ENCODE measurements at places on chromosomes 3 and 15.

- DNase-seq = no peak
Observed at GRCh38 chr15:85681386-85681785, 113.3 kb downstream of the KLHL25 start.

- DNase-seq = no peak
Observed at GRCh38 chr3:113794526-113794925, 44.1 kb upstream of the GRAMD1C start.

DNA sequence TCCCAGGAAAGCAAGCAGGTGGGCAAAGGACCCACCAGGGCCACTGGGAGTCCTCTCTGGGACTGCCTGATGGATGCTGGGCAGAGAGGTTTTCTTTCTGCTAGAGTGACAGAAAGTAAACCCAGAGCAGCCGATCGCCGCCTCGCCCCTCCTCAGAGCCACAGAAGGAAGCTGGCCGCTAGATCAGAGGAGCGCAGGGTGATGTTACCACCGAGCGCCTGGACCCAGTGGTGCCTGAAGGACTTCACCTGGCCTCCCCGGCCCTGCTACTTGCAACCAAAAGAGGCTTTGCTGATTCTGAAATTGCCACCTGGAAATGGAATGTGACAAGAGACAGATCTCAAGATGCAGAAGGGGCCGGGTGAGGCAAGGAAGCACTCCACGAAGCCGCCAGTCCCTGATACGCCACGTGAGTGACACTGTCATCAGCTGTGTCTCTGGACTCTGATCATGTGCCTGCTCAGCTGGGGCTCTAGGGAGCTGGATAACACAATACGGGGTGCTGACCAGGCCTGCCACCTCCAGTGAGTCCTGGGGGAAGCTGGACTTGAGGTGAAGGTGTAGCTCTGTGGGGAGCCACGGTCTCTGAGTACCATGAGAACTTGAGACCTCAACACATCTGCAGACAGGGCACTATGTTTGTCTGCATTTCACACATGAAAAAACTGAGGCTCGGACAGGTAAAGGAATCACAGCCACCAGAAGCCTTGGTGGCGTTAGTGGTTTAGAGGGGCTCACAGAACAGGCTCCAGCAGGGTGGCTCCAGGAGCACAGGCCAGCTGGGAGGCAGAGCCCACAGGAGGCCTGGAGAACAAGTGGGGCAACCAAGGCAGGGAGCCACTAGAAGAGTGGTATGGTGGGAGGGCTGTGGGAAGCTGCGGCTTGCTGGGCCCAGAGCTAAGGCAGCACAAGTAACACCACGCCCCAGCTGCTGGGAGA, 137.9 kb upstream of the PRR20G start:
- no peak for DNase-seq

- no peak for DNase-seq
Observed at GRCh38 chr3:53696401-53697172, 149.6 kb downstream of the CHDH start.

DNA sequence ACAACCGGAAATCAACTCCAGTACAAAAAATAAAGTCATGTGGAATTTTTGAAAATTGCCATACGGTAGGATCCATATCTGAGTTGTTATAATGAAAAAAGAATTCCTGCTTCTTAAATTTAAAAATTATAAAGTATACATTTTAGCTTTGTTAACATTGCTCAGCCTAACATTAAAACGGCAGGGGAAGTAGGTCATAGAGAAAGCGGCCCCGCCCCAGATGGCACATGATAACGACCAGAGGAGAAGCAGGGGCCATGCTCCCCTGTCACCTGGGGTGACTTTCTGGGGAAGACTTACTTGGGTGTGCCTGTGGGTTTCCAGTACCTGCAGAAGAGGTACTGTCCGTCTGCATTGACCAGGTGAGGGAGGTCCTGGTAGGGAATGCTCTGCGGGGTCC, 921 bp downstream of the MGLL start:
- DNase-seq = no peak

DNA sequence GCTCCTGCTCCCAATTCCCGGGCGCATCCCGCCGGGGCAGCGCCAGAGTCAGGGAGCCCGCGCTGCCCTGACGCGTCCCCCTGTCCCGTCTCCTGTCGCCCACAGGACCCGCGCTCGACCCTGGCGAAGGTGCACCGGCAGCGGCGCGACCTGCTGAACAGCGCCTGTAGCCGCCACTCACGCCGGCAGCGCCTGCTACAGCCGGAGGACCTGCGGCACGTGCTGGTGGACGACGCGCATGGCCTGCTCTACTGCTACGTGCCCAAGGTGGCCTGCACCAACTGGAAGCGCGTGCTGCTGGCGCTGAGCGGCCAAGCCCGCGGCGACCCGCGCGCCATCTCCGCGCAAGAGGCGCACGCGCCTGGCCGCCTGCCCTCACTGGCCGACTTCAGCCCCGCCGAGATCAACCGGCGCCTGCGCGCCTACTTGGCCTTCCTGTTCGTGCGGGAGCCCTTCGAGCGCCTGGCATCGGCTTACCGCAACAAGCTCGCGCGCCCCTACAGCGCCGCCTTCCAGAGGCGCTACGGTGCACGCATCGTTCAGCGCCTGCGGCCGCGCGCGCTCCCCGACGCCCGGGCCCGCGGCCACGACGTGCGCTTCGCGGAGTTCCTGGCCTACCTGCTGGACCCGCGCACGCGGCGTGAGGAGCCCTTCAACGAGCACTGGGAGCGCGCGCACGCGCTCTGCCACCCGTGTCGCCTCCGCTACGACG, 16.9 kb downstream of the C3orf22 start:
- DNase-seq = no peak

DNA sequence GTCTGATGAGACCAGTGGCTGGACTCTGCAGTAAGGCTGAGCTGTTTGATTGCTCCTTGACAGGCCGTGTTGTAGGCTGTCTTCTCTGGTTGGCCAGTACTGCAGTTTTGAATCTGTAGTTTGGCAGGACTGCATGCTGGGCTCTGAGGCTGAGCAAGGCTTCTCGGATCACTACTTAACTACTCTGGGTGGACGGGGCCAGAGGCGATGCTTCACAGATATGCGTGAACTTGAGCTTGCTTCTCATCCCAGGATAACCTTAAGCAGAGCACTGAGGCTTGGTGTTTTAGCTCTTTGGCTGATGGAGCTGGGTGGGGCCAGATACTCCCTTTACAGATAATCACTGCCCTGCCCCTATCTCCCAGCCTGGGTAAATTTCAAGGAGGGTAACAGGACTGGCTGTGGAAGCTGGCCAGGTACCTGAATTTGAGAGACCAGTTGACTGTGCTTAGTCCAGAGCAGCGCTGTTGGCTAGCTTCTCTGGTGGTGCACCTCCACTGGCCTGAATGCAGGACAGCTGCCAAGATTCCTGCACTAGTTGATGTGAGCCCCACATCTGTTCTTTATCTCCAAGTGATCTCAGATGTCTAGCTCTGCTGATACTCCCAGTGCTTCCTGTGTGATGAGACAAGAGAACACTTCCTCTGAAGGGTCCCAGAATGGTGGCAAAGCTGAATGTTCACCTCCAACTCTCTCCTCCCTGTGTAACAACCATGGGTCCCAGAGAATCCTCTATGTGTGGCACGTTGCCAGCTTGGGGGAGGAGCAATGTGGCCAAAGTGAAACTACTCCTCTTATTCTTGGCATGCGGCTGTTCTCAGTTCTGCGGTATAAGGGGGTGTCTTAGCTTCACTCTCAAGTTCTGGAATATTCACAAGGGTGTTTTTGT, 37.9 kb downstream of the RPL39L start:
- DNase-seq = peak; percentile 52

GRCh38 chr3:155184011-155184410, 103.9 kb downstream of the MME start:
- no peak for DNase-seq

DNA sequence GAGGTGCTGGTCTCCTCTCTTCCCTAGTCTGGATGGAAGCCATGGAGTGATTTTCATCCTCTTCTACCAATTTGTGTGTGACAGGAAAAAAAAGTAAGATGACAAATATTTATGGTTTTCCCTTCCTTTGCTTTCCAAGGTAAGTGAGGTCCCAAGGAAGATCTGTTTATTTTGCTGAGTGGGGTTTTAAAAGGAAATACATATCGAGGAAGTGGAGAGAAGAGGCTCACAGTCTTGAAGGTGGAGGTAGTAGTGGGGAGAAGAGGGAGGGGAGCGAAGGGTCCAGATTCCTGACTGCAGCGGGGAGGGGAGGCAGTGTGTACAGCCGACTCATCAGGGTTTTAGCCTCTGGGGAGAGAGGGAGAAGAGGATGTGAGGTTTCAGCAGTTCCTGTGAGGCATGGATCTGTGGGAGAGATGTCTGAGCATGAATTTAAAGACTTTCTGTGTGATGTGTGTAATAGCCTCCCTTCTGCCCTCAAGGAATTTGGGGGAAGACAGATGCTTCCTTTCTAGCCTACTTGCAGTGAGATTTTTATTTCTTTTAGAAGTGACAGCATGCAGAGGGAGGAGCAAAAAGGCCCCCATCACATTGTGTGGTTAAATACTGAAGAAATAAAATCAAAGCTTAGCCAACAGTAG, 272.4 kb downstream of the THRB start:
- no peak for DNase-seq

- DNase-seq = no peak
Observed at GRCh38 chr3:33447958-33448357, 7.8 kb upstream of the UBP1 start.

GRCh38 chr15:39429898-39430357, 151.0 kb upstream of the THBS1 start:
- DNase-seq = no peak

DNA sequence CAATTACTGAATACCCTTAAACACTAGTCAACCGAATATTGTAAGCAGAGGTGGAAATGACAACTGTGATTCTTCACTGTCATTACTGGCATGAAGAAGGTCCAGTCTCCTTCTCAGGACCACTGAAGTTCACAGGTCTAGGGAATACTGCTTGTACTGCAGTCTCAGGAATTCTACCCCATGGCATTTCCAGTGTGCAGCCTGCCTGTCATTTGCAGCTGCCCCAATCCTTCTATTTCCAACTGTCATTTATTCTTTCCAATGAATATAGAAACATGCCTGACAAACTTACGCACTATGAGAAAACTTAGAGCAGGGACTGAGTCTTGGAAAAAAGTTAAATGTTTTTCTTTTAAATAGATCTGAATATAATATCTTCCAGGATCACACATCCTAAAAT, 308.0 kb upstream of the THBS1 start:
- DNase-seq = no peak

DNA sequence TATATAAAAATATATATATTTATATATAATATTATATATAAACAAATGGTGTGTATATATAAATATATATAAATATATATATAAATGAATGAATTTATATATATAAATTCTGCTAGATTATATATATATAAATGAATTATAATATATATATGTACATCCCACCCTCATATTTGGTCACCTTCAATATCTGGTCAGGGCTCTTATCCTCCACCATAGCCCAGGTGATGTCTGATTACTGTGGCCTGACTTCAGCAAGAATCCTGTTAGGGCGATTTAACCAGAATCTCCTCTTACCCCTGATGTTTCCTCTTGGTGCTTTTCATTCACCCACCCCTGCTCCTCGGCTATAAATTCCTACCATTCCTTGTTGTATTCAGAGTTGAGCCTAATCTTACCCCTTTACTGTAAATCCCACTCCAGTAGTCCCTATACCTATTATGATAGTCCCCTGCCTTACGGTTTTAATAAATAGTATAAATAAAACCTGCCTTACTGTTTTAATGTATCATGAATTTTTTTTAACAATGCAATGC, 439.6 kb downstream of the PLOD2 start:
- DNase-seq = no peak

GRCh38 chr15:51348688-51349087, 7.2 kb downstream of the GLDN start:
- DNase-seq = no peak

DNA sequence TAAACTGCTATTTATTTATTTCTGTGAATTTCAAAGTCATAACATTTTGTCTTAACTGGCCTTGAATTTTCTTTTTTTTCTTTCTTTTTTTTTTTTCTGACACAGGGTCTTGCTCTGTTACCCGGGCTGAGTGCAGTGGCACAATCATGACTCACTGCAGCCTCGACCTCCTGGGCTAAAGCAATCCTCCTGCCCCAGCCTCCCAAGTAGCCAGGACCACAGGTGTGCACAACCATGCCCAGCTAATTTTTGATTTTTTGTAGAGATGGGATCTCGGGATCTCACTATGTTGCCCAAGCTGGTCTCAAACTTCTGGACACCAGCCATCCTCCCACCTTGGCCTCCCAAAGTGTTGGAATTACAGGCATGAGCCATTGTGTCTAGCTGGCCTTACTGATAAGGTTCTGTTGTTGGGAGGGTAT, 77.4 kb upstream of the TNFSF10 start:
- DNase-seq = no peak

DNA sequence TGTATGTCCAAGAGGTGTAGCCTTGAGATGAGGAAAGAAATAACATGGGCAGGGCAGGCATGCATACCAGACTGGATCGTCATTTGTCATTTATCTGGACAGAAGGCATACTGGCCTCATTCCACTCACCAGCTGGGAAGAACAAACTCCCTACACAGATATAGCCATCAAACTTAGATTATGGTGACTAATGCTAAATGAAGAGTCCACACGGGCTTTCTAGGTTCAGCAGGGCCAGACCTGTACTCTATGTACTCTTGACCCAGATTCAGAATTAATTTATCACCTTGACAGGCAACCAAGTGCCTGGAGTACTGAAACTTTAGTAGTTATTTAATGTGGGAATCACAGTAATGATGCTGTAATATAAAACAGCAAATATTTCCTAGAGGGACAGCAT, 164.3 kb upstream of the IL12A start:
- no peak for DNase-seq

DNA sequence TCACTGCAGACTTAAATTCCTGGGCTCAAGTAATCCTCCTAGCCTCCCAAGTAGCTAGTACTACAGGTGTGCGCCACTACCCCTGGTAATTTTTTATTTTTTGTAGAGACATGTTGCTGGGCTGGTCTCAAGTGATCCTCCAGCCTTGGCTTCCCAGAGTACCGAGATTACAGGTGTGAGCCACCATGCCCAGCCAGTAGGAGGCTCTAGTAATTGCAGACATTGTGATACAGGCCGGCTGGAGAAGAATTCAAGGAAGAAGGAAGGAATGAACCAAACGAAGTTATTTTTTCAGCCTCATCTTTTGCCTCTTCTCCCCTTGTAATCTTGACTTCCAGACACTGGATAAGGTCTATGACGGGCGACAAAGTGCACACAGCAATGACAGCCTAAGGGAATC, 3.2 kb upstream of the PPP4R2 start:
- no peak for DNase-seq

GRCh38 chr15:101604124-101604874, 47.9 kb downstream of the TM2D3 start:
- DNase-seq = no peak

DNA sequence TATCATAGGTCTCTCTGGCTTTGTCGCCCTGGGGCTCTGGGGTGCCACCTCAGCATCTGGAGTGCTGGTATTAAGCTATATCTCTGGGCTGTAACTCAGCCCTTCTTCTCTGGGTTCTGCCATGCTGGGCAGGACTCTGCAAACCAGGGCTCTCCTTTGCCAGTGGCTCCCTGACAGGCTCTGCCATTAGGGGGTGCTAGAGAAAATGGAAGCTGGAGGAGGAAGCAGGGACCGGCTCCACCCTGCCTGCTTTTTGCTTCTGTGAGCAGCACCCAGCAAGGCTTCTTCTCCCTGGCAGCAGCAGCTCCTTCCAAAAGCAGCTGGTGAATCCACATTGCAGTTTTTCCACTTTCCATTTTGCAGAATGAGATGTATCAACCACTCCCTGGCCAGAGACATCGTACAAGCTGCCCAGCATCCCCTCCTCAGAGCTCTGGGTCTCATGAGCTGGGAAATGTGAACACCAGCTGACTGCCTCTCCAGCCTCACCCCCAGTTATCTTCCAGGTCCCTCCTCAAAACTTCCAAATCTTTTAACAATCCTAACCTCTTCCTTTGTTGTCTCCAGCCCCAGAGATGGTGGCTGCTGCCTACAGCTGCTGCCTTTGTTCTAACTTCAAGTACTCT, 165.0 kb downstream of the ABHD5 start:
- peak; percentile 26 for DNase-seq
